ENCODE measurements at places on chromosomes 3 and 15.

GRCh38 chr3:16286161-16286560, 21.1 kb downstream of the OXNAD1 start:
- DNase-seq: no peak

- DNase-seq: no peak
These were observed 6.7 kb downstream of the ARGFX start for GRCh38 chr3:121574449-121574848.

- DNase-seq: no peak
These were observed 113.5 kb downstream of the KCNAB1 start for GRCh38 chr3:156233876-156234275.

- DNase-seq: no peak
These were observed 34.3 kb downstream of the UBXN7 start for GRCh38 chr3:196397941-196398340.

Measured in stimulated activated CD8-positive, alpha-beta memory T cell treated with anti-CD3 and anti-CD28 coated beads, Interleukin-2, amount 100 ng/mL, for 1 hour (primary cell).